ENCODE measurements at places on chromosomes 7 and 10.

GRCh38 chr10:75852851-75853484, 421.5 kb downstream of the LRMDA start:
- no peak for DNase-seq

- DNase-seq = no peak
These were observed 446.5 kb downstream of the INHBA start for GRCh38 chr7:41256186-41256945.

- no peak for DNase-seq
These were observed 19.4 kb upstream of the ATRNL1 start for GRCh38 chr10:115073796-115074195.

GRCh38 chr7:38316733-38317360, 43.4 kb upstream of the TARP start:
- no peak for DNase-seq

DNA sequence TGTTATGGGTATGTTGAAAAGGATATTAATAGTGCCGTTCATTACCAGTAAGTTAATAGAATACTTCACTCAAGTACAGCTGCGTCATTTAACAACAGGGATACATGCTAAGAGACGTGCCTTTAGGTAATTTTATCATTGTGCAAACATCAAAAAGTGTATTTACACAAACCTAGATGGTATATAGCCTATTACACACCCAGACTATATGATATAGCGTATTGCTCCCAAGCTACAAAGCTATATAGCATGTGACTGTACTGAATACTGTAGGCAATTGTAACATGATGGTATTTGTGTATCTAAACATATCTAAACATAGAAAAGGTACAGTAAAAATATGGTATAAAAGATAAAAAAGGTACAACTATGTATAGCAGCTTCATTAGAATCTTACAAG, 11.1 kb upstream of the PRKG1 start:
- no peak for DNase-seq

DNA sequence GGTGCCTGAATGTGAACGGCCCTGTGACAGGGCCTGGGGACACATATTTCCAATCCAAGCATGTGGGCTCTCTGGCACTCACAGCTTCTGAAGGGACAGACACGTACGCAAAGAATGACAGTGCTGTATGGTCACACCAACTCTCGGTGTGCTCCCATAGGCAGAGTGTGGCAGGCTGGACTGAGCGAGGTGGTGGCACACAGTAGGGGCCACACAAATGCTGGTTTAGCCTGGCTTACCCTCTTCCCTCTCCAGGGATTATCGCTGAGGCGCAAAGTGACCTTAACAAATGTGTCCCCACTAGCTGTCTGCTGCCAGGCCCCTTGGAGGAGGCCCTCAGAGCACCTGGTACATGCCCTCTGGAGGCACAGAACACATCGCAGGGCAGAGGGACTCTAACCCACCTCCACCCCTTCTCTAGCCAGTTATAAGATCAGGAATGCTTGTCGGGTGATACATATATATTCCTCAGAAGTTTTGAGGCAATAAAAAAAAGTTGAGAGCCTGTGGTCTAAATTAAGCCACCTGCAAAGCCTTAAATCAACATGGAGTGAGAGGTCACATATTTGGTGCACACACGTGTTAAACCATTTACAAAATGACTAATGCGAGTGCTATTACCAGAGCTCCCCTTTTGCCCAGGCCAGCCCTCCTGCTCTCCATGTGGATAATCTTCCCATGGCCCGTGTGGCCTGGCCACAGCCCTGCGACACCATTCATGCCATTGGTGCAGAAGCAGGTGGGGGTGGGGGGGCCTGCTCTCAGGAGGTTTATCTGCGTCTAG, 262.8 kb upstream of the GRB10 start:
- no peak for DNase-seq

DNA sequence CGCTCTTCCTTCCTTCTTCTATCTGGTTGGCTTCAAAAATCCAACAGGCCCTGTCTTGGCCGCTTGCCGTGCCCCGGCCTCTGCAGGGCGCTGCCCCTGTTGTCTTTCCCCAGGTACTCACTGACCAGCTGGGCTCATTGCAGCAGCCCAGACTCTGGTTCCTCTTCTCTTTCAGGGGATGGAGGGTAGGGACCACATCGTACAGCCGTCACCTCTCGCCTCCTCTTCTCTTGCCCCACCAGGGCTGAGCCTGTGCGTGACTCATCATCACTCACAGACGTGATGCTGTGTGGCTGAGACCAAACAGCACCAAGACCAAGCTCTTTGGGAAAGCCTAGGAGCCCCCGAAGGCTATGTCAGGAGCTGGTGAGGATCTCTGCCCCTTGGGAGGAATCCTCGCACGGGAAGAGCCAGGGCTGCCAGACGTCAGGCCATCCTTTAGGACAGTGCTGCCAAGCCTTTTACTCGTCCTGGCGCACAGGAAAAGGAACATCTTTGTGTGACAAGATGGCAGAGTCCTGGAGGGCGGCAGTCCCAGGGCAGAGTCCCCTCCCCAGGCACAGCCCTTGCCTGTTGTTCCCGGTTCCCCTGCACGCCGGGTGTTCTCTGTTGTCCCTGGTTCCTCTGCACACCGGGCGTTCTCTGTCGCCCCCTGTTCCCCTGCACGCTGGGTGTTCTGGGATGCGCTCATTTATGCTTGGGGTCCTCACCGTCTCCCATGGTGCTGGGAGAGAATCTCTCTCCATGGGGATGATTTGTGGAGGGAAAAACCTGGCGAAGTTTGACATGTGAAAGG, 188.5 kb upstream of the SHH start:
- no peak for DNase-seq

GRCh38 chr7:48058990-48059389, 23.6 kb downstream of the C7orf57 start:
- DNase-seq = no peak

- no peak for DNase-seq
These were observed 11.7 kb upstream of the CALML3 start for GRCh38 chr10:5512881-5513612.

- DNase-seq = no peak
These were observed 165.8 kb downstream of the CCDC3 start for GRCh38 chr10:12835709-12836108.

DNA sequence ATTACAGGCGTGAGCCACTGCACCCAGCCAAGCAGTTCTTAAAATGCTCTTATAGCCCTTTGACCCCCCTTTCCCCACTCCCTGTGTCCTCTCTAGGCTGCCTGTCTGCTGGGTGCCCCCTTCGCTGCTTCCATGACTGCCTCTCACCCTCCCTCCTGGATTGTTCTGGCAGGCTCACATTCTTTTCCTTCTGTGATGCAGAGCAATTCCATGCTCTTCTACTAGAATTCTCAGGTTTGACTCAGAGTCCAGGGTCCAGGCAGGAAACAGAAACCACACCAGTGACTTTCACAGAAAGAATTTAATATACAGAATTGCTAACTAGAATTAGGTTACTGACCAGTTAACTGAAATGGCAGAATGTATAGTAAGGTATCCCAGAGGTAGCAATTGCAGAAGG, 244.8 kb downstream of the BAMBI start:
- no peak for DNase-seq

DNA sequence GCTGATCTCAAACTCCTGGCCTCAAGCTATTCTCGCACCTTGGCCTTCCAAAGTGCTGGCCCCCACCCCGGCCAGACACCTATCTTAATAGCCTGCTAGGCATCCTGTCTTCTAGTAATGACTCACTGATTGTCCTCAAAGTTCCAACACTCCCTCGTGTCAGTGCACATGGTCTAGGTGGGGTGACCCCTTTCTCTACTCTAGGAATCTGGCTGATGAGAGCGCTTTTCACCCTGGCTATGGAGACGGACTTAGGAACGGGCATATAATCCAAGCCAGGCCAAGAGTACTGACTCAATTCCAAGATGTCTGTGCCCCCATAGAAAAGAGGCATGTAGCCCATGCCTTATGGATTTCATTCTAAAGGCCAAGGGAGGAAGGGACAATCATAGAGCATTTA, 67.0 kb downstream of the PRLHR start:
- no peak for DNase-seq

DNA sequence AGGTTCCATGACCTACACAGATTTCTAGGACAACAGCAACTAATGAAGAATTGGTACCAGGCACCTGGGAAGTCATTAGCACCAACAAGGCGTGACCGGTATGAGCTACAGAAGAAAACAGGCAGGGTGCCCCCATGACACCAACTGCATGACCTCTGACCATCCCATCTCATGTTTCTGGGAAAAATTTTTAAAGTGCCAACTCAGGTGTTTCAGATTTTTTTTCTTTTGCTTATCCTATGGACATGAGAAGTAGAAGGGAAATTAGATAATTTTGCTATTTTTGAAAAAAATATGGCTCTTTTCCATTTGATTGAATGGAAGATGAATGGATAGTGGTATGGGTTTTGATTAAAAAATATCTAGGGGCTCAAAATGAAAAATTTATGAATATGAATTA, 154.8 kb downstream of the NRCAM start:
- DNase-seq = no peak

DNA sequence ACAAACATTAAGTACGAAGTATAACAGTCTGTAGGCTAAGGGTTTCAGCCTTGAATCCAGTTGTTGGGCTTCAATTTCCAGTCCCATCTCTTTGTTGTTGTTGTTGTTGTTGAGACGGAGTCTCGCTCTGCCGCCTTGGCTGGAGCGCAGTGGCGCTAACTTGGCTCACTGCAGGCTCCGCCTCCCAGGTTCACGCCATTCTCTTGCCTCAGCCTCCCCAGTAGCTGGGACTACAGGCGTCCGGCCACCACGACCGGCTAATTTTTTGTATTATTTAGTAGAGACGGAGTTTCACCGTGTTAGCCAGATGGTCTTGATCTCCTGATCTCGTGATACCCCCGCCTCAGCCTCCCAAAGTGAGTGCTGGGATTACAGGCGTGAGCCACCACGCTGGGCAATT, 464.9 kb downstream of the ANKRD7 start:
- no peak for DNase-seq

- no peak for DNase-seq
These were observed 209.2 kb downstream of the GPAM start for GRCh38 chr10:111974325-111974724.

DNA sequence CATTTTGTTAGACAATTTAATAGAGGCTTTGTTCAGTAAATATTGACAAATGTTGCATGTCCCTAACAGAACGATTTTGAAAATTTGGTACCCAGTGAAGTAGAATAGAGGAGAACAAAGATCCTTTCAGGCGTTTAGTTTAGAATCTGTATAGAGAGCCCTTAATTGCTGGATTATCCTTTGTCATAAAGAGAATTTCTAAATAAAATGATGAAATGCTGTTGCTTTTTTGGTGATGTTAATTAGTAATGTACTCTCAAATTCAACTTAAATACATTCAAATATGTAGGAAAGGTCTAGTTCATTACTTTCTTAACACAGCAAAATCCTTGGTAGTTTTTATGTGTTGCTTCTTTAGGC, 1.2 kb downstream of the LUC7L2 start:
- no peak for DNase-seq

DNA sequence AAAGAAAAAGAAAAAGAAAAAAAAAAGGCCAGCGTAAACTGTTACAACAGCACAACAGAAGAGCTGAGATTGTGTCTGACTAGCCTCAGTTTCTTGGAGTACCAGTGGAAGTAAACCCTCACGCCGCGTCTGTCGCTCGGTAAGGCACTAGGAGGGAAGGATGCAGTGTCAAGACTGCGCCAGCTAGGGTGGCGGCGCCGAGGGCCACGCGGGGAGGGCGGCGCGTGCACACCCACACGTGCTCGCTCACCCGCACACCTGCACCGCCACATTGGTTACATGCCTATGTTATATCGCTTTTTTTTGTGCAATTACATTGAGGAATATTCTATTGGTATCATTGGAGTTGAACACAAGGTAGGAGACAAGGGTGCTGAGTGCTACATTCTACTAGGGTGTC, 48.2 kb downstream of the CLEC2L start:
- DNase-seq = no peak

DNA sequence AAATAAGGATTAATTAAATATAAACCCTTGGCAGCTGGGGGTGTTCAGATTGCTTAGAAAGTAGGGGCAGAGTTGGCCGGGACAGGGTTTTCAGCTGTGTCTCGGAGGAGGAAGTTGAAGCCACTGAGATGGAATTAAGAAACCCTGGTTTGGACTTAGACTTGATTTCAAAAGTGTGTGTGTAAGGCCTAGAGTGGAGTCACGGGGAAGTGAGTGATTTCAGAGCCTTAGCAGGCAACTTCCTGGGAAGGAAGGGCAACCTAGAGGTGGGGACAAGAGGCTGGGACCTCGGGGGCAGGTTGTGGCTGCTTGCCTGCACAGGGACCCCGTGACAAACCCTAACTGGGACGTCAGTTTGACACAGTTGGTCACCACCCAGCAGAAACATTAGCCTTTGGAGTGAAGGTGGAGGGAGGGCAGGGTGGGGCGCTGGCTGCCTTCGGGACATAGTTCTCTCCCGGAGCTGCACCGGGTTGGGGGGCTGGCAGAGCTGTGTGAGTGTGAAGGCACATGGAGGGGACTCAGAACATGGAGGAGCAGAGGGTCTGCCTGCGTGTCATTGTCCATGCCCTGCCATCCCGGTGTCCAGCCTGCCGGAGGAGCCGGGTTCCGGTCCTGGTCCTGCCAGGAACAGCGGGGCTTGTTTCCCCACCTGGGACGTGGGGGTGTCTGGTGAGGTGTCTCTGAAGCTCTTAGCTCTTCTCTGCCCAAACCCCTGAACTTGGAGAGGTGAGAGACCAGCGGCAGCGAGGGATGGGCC, 1.8 kb downstream of the BRI3 start:
- no peak for DNase-seq

DNA sequence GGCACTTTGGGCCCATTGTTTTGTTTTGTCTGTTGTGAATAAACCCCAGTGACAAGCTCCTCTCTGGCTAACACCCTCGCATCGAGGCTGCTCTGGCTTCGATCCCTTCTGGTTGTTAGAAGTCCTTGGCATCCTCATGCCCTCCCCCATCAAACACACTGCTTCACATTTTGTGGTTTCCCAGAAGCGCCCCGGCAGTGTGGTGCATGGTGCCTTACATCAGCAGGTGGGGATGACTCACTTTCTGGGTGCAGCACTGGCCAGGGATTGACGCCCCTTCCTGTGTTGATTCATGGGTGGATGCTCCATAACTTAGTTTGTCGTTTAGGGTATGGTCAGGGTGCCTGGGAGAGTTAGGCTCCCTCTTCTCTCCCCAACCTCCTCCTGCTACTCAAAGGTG, 51.4 kb downstream of the PLPP4 start:
- no peak for DNase-seq

- DNase-seq = no peak
These were observed 168.3 kb downstream of the GLI3 start for GRCh38 chr7:42068554-42069280.

DNA sequence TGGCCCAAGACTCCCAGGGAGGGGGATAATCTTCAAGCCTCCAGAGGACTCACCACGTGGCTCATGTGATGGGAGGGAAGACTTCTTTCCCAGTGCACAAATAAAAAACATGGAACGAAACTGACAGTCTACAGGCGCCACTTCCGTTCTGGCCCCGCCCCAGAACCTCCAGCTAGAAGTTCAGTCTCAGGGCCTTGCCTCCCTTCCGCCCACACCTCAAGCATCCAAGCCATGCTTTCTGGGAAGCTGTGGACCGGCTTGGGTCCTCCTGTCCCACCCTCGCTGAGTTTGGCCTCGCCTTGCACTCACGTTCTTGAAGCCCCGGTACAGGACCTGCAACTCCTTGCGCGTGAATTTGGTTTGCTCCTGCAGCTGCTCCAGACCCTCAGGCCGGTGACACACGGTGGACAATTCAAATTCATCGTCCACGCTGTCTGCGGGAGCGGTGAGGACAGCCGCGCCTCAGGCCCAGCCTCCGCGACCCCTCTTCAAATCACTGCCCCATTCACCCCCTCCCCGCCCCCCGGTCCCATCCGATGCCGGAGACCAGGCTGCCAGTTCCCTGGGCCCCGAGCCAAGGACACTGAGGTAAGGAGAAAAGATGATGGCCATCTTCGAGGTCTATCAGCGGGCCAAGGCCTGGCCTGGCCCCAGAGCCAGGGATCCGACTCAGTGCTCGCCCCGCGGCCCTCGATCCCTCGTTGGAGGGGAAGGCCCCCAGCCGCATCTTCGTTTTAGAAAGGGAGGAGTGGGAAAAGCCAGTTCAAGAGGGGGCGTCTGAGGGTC, 10.7 kb upstream of the OGA start:
- no peak for DNase-seq
